Omental fat pad (tissue), 4 donors: ENCODE measurements at places on chromosomes 3 and 15. TPM values are rescaled to one million over a fixed set of nuclear protein-coding genes. Genes with fewer than 3 reads are reported as not detected.

- no peak for DNase-seq
Observed at GRCh38 chr3:185164428-185165217, 11.8 kb upstream of the C3orf70 start.

DNA sequence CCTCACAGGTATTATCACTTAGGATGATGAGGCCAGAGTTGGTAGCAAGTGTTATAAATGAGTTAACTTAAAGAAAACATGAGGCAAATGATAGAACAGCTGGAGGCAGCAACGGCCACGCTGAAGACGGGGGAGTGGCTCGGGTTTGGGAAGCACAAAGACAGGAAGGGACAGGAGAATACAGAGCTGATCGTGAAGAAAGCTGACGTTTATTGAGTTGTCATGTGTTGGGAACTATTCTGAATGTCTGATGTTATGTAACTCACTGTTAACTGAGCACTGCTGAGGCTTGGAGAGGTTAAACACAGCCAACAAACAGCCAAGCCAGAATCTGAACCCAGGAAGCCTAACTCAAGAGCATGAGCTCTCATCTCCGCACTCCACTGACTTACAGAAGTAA lies 42.3 kb downstream of the FGD5 start:
- DNase-seq, result no peak

DNA sequence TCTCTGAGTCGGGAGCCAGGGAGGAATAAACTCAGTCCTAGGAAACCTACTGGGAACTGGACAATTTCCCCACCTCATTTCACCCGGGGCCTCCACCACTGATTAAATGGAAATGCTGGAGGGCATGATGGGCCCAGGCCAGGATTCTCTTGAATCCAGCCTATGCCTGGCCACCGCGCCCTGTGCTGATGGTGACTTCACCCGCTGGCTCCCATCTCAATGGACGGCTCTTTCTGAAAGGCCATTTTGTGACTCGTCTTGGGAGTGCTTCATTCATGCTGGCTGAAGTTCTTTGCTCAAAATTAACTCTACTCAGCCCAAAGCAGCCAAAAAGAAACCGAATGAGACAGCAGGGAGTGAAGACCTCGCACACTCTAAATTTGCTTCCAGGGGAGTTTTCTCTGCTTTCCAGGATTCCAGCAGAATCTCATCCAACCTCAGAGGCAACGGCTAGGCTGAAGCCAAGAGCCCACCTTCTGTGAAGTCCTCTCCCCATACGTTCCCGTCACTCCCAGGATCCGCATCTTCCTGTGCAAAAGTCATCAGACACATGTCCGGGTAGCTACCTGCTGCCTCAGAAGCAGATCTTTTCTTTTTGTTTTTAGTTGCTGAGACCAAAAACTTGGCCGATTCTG lies 266.0 kb upstream of the ICE2 start:
- no peak for DNase-seq

DNA sequence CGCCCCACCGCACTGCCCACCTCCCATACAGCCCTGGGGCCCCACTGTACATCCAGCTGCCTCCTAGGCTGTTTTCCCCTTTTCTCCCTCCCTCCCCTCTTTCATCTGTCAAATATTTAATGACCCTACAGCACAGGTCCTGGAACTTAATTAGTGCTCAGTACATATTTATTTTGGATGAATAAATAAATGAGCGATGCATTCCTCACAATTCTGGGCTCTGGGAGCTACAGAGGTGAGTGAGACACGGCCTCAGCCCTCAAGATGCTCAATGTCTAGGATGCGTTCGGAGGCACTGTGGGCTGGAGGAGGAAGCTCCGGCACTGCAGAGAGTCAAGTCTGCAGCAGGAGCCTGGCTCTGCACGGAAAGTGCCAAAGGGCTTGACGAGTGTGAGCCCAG lies 175.0 kb downstream of the FAM43A start:
- DNase-seq, result no peak

GRCh38 chr3:129182390-129183185 lies 1.1 kb downstream of the CNBP start:
- no peak for DNase-seq

- DNase-seq, result no peak
Observed at GRCh38 chr3:177665122-177665808, 468.0 kb upstream of the TBL1XR1 start.

- no peak for DNase-seq
Observed at GRCh38 chr15:75153565-75154276, 48.0 kb upstream of the C15orf39 start.

DNA sequence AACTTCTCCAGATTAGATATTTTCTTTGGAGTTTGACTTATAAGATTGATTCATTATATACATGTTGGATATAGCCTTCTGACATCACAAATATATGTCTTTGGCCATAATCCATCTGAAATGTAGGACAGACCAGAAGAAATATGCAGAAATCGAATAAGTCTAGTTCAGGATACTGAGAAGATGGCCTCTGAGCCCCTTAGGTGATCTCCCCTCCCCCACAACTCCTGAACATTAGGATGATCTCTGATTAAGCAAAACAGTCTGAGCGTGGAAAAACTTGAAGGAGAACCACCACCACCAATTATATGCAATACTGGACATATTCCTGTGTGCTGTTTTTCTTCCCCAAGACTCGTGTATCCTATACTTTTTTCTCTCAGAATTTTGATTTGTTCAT lies 3.2 kb downstream of the SETD5 start:
- DNase-seq, result no peak

DNA sequence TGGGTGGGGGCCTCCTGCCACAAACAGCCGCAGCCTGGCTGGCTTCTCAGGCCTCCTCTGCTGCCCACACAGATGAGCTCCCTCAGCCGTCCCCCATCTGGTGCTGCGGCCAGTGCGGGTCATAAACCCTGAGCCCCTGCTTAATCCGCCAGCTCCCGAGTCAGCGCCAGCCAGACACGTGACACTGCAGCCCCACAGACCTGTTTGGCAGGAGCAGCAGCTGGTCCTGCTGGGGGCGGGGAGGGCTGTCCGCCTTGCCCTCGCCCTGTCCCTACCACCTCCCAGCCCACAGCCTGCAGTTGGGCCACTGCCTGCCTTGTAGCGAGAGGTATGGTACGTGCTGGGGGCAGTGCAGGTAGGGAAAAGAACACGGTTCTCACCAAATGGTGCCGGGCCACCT lies 86.2 kb downstream of the IQSEC1 start:
- no peak for DNase-seq

GRCh38 chr15:48366584-48367312 lies 35.5 kb downstream of the DUT start:
- no peak for DNase-seq

GRCh38 chr3:111738238-111738637 lies 120.8 kb upstream of the PHLDB2 start:
- DNase-seq, result no peak

DNA sequence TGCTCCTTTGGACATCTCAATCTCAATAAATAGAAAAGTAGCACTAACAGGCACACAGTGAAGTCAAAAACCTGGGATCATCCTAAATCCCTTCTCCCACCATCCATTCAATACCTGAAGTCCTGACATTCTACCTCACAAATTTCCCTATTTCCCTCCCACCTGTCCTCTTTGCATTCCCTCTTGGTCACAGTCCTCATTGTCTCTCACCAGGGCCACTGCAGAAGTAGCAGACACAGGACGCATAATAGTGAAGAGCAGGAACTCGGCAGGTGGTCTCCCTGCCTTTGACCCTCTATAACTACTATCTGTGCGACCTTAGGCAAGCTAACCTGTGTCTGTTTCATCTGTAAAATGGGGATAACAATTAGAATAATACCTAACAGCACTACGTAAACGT lies 2.3 kb downstream of the THOC7 start:
- DNase-seq, result no peak

GRCh38 chr3:45762647-45763302 lies 33.6 kb downstream of the SLC6A20 start:
- no peak for DNase-seq

GRCh38 chr3:50171540-50172301 lies 16.6 kb downstream of the SEMA3F start:
- DNase-seq, result no peak

- no peak for DNase-seq
Observed at GRCh38 chr15:88841236-88841635, 38.0 kb downstream of the ACAN start.

GRCh38 chr3:157231071-157231470 lies 71.1 kb upstream of the CCNL1 start:
- no peak for DNase-seq

DNA sequence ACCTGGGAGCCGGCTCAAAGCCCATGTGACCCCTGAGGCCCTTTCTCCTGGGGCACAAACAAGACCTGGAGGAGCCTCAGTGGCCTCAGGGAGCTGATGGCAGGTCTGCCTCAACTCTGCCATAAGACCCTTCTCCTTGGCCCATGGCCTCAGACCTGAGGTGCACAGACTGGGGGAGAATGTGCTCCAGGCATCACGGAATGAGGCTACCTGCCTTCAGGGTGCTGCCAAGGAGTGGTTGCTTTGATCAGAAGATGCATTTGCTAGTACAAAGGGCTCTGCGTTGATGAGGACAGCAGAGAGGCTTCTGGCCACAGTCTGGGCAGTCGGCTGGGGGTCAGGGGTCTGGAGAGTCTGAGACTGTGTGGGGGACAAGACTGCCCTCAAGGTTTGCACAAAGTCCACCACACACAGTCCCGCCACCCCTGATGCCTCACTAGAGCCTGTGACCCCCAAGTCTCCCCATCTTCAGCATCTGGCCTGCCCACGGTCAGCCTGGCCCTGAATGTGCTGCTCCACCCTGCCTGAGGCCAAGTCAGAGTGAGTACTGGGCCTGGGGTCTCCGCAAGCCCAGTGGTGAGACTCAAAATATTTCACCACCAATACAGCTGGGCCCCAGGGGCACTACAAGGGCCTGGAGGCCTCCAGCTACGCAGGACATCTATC lies 26.6 kb downstream of the ALDH1L1 start:
- DNase-seq, result no peak

DNA sequence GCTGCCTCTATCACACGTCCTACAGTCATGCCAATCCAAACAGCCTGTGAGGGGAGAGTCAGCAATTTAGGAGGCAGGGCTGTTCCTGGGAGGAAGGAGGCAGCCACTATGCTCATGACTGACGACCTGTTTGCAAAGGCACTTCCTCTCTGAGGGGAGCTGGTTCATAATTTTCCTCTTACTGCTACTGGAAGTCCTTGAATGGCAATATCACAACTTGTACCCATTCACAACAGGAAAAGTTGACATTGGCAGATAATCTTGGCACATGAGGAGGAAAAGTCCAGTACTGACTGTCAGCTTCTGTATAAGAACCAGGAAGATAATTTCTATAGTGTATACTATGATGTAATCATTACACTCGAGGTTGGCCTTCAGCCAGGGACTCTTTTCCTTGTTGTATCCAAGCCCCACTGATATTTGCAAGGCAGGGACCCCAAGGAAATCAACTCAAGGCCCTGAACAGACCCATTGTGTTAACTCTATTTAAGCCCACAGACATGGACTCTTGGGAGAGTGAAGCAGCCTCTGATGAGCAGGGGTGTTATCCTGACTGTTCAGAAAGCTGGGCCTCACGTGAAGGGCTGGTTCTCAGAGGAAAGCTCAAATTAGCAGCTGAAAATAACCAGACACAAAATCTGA lies 267.3 kb upstream of the ADAMTS9 start:
- DNase-seq, result no peak

GRCh38 chr15:87753539-87753938 lies 503.0 kb downstream of the NTRK3 start:
- no peak for DNase-seq

GRCh38 chr3:72266016-72266370 lies 481.0 kb upstream of the PROK2 start:
- no peak for DNase-seq

DNA sequence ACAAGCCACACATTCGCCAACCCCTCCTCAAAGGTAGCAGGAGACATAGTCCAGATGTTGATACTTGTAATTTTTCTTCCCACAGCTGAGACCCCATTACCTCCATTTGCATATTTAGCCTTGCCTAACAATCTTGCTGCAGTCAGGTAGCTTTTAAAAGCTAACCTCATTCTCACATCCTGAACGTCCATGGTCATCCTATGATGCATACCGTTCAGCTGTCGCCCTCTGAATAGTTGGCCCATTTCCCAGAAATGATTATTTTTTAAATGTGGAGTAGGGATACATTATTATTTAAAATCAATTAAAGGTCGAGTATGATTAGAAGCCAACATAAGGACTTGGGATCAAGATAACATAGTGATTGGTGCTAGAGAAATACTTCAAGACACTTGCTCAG lies 165.0 kb downstream of the MEX3B start:
- DNase-seq, result no peak

DNA sequence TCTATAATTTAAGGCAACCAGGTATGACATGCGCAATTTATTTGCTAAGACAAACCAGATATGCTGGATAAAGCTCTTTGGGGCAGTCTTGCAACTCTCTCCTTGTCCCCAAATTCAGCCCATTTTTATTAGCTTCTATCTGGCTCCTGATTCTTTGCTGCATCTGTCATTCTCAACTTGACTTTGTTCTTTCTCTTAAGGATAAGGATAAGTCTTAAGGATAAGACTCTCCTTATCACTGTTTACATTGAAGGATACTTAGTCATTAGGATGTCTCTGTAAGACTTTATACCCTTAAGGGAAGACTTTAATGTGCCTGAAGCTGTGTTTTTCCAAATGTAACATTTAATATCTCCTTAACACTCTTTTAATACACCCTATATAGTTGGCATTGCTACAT lies 49.2 kb downstream of the ALCAM start:
- DNase-seq, result no peak

DNA sequence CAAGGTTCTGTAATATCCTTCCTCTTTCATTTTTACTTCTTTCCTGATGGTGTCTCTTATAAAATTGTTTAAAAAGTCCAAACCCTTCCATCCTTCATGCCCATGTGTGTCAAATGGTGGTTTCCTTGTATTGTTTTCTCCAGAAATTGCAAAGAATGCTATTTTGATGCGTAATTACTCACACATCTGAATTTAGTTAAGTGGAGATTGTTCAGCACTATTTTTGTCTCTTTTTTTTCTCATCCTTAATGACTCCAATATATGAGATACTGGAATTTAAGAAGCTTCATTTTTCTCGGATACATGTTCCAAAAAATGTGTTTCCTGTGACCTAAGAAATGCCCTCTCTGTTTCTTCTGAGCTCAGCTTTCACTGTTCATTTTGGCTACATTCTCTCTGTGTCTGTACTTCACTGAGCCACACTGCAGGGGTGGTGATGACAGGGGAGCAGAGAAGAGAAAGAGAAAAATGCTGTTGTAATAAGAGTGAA lies 799.8 kb downstream of the DIPK2A start:
- no peak for DNase-seq

GRCh38 chr3:16024548-16024947 lies 149.9 kb upstream of the GALNT15 start:
- no peak for DNase-seq

GRCh38 chr15:85870216-85871014 lies 75.7 kb upstream of the KLHL25 start:
- no peak for DNase-seq

GRCh38 chr3:35871009-35871408 lies 231.7 kb downstream of the ARPP21 start:
- DNase-seq, result no peak

- DNase-seq, result no peak
Observed at GRCh38 chr3:155398046-155398445, 104.6 kb upstream of the STRIT1 start.

Gene SPESP1
- 3.6 TPM for total RNA-seq

Gene CAND2
- total RNA-seq, result 5.5 TPM

Gene HES1
- total RNA-seq, result 23.9 TPM

Gene TPRG1
- 18.3 TPM for total RNA-seq

Gene PRTG
- 1.8 TPM for total RNA-seq

Gene CACNA2D3
- 2.6 TPM for total RNA-seq

Gene ADAMTSL3
- 8.3 TPM for total RNA-seq

Gene C3orf52
- 2.3 TPM for total RNA-seq

Gene TNFAIP8L3
- total RNA-seq, result 7.5 TPM

Gene TRIM42
- not detected for total RNA-seq

Gene MAP1A
- total RNA-seq, result 6.2 TPM
